ENCODE measurements at places on chromosomes 12 and 14.

- H3K27me3 ChIP-seq: no peaks in the 10 kb centered on the region
- no peak overlapping the region for H3K4me3 ChIP-seq
- peaks cover 58% of the 10 kb centered on the region for H3K4me1 ChIP-seq
- DNase-seq: no peak
- H3K27ac ChIP-seq: no peak overlapping the region
These were observed 1.5 kb upstream of the GALNT6 start for GRCh38 chr12:51392556-51393237.

GRCh38 chr12:71763677-71764379 lies 9.2 kb downstream of the RAB21 start:
- peaks cover 19% of the 10 kb centered on the region for H3K36me3 ChIP-seq
- H3K27ac ChIP-seq: no peak overlapping the region
- H3K4me1 ChIP-seq: peaks cover 19% of the 10 kb centered on the region

DNA sequence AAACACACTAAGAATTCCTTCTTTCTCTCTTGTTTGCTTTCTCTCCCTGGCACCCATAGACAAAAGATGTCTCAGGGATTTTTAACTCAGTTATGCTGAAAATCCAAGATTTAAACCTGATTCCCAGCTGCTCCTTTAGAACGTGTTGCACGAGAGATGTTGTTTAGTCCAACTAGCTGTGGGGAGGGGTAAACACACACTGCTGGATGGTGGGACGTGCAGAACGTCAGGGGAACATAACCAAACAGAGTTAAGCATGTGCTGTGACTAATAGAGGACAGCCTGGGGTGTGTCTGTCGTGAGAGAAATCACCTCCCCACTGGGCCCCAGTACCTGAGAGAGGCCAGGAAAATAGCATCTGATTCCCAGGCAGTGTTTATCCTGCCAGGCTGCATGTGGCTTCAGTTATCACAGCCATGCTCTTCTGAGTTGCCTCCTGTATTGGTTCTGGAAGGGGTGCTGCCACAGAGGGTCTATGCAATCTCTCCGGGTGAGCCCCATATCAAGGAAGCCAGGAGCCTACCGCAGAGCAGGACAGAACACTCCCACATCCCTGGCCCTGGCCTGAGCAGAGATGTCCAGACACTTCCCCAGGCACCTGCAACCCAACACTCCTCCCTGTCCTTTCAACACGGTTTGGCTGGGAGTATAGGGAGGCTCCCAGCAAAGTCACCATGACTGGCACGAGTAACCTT lies 112.7 kb upstream of the EGLN3 start:
- H3K4me1 ChIP-seq: peaks cover 3% of the 10 kb centered on the region
- no peaks in the 10 kb centered on the region for H3K36me3 ChIP-seq
- H3K4me3 ChIP-seq: no peak overlapping the region
- no peaks in the 10 kb centered on the region for H3K27me3 ChIP-seq

GRCh38 chr14:52911904-52912303 lies 38.9 kb downstream of the FERMT2 start:
- no peak overlapping the region for H3K27ac ChIP-seq
- no peaks in the 10 kb centered on the region for H3K36me3 ChIP-seq
- no peak overlapping the region for H3K4me3 ChIP-seq

GRCh38 chr14:61287196-61287595 lies 6.1 kb upstream of the TMEM30B start:
- no peak for DNase-seq
- H3K4me1 ChIP-seq: no peaks in the 10 kb centered on the region
- H3K4me3 ChIP-seq: no peak overlapping the region
- no peaks in the 10 kb centered on the region for H3K36me3 ChIP-seq

- DNase-seq: no peak
- H3K4me1 ChIP-seq: no peaks in the 10 kb centered on the region
- no peaks in the 10 kb centered on the region for H3K27me3 ChIP-seq
- H3K36me3 ChIP-seq: no peaks in the 10 kb centered on the region
- no peak overlapping the region for H3K27ac ChIP-seq
These were observed 129.1 kb downstream of the KITLG start for GRCh38 chr12:88451205-88451604.

DNA sequence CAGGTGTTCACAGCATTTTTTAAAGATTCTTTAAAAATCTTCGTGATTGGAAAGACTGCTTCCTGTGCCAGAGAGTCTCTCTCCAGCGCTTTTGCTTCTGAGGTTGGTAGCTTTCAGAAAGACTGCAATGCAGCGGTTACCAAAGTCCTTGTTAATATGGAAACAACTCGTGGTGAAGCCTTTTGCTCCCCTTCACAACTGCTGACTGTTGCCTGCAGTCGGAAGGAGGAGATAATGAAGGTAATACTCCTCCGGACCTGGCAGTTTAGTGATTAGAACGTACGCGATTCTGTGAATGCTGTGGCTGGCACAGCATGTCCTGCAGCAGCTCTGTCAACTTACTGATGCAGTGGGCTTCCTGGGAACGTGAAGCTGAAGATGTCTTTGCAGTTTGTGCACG lies 50.9 kb downstream of the TRAF3 start:
- DNase-seq: no peak
- no peaks in the 10 kb centered on the region for H3K27me3 ChIP-seq
- H3K4me1 ChIP-seq: no peaks in the 10 kb centered on the region

GRCh38 chr12:99224237-99224636 lies 423.3 kb upstream of the GARIN6 start:
- DNase-seq: no peak
- H3K27me3 ChIP-seq: no peaks in the 10 kb centered on the region
- no peak overlapping the region for H3K27ac ChIP-seq

GRCh38 chr12:3605692-3606091 lies 114.7 kb downstream of the PRMT8 start:
- no peak overlapping the region for H3K27ac ChIP-seq
- DNase-seq: no peak
- H3K4me1 ChIP-seq: no peaks in the 10 kb centered on the region
- H3K36me3 ChIP-seq: peaks cover 12% of the 10 kb centered on the region
- H3K27me3 ChIP-seq: no peaks in the 10 kb centered on the region
- H3K4me3 ChIP-seq: no peak overlapping the region

Measured in effector memory CD4-positive, alpha-beta T cell (primary cell).